ENCODE measurements at places on chromosomes 5 and 9. TPM values are rescaled to one million over a fixed set of nuclear protein-coding genes. Genes with fewer than 3 reads are reported as not detected.

DNA sequence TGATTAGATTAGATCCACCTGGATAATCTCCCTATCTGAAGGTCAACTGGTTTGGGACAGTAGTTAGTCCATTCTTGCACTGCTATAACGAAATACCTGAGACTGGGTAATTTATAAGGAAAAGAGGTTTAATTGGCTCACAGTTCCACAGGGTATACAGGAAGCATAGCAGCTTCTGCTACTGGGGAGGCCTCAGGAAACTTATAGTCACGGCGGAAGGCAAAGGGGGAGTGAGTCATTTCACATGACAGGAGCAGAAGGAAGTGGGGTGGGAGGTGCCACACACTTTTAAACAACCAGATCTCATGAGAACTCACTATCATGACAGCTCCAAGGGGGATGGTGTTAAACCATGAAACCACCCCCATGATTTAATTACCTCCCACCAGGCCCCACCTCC lies 9.9 kb downstream of the C9orf40 start:
- DNase-seq: peak; percentile 89

DNA sequence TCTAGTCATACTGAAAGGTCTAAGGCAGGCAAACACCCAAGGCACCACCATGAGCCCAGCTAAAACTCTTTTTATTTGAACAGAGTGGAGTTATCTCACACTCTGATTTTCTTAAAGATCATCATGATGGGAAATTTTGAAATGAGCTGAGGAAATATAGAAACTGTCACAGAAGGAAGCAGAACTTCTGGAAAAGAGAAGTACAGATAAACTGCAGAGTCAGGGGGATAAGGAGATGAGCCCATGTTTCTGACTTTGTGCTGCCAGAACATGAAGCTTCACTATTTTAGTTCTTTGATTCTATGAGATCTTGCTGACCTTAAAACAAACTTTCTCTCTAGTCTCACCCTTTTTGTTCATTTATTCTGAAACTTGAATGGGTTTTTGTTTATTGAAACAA lies 406.5 kb upstream of the EDIL3 start:
- no peak for DNase-seq

- DNase-seq: peak; percentile 15
Observed at GRCh38 chr5:176647843-176648473, 674 bp downstream of the TSPAN17 start.

DNA sequence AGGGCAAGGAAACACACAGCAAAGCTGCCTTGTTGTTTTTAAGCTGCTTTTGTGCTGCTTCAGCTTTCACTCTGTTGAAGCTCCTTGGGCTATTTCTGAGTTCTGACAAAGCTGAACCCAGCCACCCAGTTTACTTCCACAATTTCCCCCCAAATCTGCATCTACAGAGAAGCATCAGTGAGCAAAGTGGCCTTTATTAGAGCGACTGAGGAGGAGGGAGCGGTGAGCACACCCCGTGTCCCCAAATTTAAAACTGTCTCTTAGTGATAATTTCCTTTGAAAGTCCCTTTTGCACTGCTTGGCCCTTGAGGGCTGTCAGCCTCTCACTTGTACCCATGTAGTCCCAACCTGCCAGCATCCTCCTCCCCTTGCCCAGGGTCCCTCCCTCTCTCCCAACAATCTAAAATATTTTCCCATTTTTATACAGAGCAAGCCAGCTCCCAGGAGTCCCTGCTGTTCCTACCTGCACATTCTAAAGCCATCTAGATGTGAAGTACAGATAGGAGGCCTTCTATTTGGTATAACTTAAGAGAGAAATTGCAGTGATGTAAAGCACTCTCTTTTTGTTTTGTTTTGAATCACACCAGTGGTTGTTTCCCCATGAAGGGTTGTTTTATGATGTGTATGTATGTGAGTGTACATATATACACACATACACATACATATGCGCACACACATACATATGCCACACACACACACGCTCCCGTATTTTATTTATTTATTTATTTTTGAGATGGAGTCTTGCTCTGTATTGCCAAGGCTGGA lies 313.5 kb downstream of the TLE4 start:
- DNase-seq: no peak

DNA sequence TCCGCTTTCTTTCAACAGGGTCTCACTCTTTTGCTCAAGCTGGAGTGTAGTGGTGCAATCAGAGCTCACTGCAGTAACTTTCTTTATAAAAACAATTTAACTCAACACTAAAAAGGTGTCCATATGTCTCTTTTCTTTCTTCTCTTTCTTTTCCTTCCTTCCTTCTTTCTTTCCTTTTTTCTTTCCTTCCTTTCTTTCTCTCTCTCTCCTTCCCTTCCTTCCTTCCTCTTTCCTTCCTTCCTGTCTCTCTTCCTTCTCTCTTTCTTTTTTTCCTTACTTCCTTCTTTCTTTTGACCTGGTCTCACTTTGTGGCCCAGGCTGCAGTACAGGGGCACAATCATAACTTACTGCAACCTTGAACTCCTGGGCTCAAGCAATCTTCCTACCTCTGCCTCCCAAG lies 25.8 kb upstream of the TBC1D2 start:
- no peak for DNase-seq

DNA sequence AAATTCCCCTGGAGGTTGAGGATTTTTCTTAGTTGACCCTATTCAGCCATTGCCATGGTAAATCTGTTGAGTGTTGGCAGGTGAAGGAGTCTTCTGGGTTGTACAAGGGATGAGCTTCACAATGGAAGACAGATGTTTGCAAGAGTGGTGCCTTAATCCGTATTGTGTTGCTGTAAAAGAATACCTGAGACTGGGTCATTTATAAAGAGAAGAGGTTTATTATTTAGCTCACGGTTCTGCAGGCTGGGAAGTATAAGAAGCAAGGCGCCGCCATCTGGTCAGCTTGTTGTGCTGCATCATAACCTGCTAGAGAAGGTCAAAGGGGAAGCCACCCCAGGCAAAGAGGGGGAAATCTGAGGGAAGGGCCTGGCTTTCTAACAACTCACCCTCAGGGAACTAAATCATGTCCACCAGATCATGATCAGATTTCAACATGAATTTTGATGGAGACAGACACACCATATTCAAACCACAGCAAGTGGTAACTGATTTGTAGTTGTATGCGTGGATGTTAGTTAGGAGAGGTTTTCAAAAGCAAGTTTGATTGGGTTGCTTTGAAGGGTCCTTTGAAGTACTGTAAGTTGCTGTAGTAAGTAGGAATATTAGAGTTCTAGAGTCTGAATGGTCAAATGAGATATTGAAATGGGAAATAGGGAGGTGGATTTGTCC lies 2.5 kb downstream of the TNPO1 start:
- peak; percentile 52 for DNase-seq

- DNase-seq: no peak
Observed at GRCh38 chr9:83188277-83188676, 125.3 kb upstream of the RASEF start.

DNA sequence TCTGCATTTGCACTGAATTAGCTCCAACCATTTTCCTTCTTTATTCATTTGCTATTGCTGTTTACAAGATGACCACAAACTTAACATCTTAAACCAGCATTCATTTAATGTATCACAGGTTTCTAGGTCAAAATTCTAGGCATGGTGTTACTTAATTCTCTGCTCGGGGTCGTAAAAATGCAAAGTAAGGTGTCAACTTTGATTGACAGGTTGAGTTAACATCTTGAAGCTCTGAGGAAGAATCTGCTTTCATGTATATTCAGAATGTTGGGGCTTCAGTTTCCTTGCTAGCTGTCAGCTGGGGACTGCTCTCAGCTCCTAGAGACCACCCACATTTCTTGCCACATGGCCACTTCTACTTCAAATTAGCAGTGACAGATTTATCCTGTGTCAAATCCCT lies 348.7 kb upstream of the GRIN3A start:
- DNase-seq: no peak

GRCh38 chr9:91285729-91286353 lies 75.9 kb downstream of the AUH start:
- no peak for DNase-seq

DNA sequence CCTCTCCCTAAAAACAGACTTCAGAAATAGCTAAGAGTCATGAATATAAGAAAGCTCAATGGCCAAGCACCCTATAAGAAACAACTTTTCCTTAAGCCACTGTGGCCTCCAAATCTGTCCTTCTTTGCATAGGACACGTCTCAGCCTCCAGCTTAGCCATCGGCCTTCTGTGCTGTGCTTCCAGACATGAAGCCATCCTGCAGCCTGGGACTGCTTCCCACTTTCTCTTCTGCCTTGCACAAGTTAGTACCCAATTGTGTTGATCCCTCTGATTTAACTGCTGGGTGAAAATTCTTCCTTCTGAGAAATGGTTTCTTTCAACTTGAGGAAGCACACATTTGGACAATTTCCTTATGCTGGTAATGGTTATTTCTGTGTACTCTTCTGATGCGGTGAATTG lies 334.7 kb downstream of the MARCHF11 start:
- no peak for DNase-seq

DNA sequence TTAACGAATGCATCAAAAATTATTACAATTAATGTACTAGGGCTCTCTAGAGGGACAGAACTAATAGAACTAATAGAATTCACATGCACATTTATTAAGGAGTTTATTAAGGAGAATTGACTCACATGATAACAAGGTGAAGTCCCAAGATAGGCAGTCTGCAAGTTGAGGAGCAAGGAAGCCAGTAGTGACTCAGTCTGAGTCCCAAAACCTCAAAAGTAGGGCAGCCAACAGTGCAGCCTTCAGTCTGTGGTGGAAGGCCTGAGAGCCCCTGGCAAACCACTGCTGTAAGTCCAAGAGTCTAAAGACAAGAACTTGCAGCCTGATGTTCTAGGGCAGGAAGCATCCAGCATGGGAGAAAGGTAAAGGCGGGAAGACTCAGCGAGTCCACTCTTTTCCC lies 633.8 kb downstream of the SEMA5A start:
- peak; percentile 82 for DNase-seq

- DNase-seq: no peak
Observed at GRCh38 chr9:7370381-7370780, 429.2 kb downstream of the DMAC1 start.

DNA sequence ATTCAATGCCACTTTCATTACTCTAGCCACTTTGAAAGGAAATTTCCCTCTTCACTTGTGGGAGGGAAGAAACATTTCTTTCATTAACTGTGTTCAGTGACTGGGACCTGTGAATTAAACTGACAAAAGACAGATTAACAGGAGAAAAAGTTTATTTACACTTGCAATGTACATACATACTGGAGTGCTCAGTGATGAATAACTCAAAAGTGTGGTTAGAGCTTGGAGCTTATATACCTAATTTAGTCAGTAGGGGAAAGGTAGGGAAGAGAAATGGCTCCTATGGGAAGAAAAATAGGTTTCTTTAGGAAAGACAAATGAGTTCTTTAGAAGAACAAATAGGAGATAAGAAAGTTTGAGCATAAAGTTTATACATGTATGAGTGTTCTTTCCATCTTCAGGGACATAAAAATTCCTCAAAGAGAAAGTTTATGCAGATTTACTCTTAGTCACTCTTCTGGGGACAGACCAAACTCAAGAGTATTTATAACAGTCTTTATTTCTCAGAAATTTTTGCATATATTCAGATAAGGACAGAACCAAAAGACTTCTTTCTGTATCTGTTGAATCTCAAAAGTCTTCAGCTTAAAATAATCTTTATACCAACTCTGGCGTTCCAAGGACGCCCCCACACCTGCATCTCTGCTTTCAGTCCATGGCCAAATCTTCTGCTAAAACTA lies 120.0 kb upstream of the RAI14 start:
- no peak for DNase-seq

DNA sequence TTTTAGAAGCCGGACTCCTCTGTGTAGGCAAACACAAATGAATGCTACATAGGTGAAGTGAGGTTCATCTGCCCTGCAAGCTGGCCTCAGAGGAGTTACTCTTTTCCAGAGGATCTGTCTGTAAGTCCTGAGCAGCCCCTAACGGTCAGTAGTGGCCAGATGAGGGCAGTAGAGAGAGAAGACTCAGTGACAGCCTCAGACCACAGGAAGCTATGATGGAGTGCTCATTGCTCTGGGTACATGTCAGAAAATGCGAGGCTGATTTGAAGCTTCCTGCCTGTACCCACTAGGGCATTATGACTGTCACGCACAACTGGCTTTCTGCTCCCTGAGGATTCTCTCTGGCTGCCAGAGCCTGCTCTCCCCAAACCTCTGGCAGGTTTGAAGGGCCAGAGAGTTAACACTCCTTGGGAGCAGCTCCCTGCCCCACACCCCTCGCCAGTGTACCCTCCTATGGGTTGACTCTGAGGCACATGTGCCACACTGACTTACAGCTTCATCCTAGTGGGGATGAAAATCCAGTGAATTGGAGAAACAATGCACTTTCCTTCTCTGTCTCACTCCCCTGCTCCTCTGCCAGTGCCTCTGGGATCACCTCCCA lies 141.5 kb downstream of the GABRG2 start:
- DNase-seq: peak; percentile 60

DNA sequence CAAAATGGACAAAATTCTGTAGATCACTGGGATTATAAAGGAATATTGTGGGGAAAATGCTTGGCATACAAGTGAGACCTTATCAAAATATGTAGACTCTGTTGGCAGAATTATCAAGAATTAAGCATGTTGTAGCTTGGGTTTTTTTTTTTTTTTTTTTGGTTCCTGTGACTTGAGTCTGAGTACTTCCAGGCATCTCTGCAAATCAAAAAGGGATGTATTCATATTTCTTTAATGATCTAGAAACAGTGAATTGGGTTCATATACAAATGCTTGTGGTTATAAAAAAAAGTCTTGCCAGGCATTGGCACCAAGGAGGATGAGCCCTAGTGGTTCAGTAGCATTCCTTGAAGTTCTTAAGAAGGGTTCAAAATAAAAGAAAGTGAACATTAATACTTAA lies 292.2 kb downstream of the ARHGAP26 start:
- DNase-seq: no peak

DNA sequence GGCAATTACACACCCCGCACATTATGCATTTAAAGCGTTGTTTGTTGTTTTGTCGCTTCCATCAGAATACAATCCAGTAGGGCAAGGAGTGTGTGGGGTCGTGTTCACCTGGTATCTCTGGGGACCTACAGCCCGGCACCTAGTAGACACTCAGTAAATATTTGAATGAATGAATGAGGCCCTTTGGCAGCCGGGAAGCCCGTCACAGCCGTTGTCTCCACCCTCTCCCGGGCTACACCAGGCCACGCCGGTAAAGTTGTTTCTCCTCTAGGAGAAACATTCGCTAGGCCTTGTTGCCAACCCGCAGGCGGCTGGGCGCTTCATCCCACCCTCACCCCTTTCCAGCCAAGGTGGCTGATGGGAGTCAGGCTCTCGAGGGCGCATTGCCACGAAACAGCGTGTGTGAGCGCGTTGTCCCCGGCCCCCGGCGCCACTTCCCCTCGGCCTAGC lies 876 bp upstream of the JAK2 start:
- no peak for DNase-seq

Gene SYK
- total RNA-seq: 0.68 TPM

Gene BRINP1
- not detected for total RNA-seq

Gene PDCD1LG2
- 4.0 TPM for total RNA-seq

Gene GALNT10
- total RNA-seq: 51.5 TPM

Gene ACSL6
- total RNA-seq: 0.03 TPM

Gene SCGB3A2
- not detected for total RNA-seq

Gene FOXD4L5
- total RNA-seq: not detected
